ENCODE measurements at places on chromosomes 11 and 22.

DNA sequence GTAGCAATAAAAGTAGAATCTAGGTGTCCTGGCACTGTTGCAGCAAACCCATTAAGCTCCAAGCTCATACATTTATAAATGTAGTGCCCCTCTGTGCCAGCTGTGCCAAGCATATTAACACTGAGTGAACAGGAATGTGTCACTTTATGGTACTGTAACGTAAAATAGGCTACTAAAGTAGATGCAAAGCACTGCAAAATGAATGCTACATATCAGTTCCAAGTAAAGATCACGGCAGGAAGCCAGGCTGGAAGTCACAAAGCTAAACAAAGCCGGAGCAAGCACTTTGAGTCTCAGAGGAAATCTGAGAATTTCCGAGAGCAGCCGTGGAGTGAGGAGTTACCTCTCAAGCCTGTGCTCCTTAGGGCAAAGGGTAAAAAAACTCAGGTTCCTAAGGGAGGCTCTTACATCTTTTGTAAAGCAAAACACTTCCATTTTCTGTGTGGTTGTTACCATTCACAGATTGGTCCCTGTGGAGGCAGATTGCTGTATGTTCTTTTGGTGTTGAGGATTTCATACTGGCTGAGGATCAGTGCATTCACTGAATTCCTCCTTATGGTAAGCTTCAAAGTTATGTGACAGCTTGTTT lies 85.7 kb downstream of the WNT11 start:
- no peak for DNase-seq

DNA sequence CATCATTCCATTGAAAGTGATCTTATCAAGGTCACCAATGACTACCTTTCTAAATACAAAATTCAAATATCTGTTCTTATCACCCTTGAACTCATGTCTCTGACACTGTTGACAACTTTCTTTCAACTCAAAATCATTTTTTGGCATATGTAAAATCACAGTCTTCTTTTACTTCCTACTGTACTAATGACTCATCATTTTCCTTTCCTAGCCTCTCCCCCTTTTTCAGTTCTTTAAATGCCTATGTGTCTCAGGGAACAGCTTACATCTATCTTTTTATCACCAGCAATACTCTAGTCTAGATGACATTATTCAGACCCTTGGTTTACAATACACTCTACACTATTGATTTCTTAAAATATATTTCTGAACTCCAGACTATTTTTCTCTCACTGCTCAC lies 2220.7 kb upstream of the RAG2 start:
- no peak for DNase-seq

- no peak for DNase-seq
Observed at GRCh38 chr11:113446112-113446511, 29.1 kb downstream of the DRD2 start.

DNA sequence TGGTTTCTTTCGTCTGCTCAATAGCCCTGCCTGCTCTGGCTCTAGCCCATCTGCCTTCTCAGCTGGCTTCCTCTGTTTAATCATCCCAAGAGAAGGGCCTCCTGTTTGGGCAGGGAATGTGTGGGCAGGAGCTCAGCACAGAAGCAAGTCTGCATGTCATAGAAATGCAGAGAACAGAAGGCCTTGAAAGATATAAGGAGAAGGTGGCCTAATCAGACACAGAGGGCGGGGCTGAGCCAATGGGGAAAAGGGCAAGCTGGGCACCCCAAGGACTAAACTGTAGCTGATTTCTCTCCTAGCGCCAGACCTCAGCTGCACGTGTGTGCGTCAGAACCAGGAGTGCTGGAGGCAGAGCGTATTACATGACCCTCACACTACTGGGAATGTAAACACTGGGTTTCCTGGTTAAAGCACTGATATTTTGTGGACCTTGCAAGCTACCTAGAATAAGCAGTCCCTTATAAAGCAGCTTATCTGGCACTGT lies 7.6 kb upstream of the CCKBR start:
- DNase-seq: no peak

DNA sequence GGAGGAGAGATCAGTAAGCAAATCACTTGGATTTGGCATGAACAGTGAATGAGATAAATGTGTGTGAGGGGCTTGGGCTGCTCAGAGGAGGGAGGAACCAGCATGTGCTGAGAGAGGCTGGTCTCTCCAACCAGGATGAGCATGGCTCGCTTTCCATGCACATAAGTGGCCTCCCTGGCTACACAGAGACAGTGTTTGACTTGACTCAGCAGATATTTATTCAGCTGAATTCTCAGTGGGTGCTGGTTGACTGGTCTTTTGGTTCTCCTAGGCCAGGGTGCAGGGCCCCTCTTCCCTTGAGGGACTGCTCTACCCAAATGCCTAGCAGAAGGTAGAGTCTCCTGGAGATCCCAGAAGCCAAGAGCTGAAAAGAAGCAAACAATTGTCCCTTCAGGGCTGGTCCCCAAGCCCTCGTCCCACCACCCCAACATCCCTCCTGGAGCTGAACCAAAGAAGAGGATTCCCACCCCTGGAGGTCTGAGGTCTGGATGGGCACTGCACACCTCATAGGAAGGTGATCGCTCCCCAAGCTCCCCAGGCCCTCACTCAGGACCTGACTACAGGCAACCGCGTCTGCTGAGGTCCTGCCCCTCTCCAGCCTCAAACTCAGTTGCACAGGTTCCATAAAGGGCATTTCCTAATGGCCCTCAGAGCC lies 3.3 kb upstream of the TRIM29 start:
- DNase-seq: no peak

DNA sequence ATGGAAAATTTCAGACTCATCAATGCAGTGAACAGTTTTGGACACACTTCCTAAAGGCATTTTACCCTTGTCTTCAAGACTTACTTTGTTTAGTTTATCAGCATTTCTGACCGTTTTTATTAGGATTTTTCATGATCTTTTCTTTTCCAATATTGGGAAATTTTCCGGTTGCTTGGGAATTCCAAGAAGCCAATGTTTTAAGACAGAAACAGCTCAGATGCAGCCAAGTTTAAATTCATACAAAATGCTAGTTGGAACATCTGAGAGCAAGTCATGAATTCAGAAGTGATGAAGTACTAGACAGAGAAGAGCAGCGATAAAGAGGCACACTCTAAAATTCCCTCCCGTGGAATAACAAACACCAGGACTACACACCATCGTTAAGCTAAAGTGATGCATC lies 68.6 kb downstream of the RAB38 start:
- no peak for DNase-seq

DNA sequence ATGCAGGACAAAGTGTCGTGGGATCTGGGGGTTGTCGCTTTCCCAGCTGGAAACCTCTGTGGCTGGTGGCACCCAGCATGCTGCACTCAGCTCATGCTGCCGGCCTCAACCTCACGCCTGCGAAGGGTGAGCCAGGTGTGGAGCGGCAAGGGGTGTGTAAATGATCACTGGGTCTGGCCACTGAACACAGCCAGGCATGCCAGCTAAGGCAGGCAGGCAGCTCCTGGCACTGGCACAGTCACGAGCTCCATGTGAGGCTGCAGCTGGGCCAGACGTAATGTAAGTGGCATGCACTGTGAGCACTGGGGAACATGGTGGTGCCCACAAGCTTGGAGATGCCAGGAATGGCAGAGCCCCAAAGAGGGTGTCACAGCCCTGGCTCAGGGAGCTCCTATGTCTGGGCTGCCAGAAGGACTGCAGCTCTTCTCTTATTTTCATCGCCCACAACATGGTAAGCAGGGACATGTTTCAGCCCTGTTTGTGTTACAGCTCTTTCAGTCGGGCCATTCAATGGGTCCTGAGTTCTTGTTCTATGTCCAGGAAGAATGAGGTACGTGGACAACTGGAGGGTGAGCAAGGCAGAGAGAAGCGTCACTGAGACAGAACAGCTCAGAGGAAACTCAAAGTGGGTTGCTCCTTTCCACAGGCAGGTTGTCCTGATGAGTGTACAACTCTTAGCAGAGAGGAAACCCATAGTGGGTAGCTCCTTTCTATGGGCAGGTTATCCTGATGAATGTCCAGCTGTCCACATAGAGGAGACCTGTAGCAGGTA lies 403.8 kb downstream of the CNTN5 start:
- no peak for DNase-seq

DNA sequence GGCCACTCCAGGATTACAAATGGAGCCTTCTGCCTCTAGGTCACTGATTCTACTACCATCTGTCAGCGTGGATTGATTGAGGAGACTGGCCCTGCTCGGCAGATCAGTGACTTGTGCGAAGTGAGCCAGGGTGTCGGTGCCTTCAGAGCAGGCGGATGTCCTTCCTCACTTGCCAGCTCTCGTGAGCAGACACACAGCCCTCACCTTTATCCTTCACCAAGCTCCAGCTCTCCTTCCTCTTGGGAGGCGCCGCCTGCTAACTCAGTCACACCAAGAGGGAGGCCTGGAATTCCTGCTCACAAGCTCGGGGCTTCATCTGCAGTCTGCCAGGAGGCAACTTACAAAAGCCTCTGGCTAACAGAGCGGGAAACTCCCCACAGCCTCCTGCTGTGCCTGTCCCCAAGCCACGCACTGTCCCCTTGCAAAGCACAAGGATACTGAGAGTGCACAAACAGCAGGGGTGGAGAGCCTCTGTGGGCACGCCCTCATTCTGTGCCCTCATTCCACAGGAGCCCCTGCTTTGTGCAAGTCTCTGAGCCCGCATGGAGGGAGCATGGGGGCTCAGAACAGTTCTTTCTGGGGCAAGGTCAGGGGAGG lies 3.5 kb upstream of the TCF20 start:
- DNase-seq: no peak

- DNase-seq: peak; percentile 41
Observed at GRCh38 chr11:27705873-27706820, 5.9 kb upstream of the BDNF start.

DNA sequence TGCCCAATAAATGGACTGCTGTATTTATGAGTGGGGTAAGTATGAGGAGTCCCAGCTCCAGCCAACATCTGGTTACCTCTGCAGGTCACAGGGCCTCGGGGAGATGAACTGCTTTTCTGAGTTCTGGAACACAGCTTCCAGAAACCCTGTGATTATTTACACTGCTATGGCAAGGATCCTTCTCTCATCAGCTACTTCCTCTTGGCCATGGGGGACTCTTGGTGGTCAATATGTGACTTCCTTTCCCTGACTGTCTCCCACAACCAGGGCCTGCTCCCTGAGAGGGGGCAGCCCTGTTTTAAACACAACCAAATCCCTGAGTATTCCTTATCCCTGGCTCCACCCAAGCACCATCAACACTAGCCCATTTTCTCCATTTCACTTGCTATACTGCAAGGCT lies 10.0 kb downstream of the RHOG start:
- DNase-seq: no peak

GRCh38 chr11:43376065-43376464 lies 17.3 kb downstream of the TTC17 start:
- no peak for DNase-seq

- DNase-seq: no peak
Observed at GRCh38 chr22:45585437-45585755, 82.7 kb downstream of the FBLN1 start.

GRCh38 chr11:1195682-1196515 lies 27.0 kb upstream of the MUC5B start:
- DNase-seq: no peak

GRCh38 chr11:106228996-106229395 lies 151.5 kb downstream of the AASDHPPT start:
- DNase-seq: no peak

DNA sequence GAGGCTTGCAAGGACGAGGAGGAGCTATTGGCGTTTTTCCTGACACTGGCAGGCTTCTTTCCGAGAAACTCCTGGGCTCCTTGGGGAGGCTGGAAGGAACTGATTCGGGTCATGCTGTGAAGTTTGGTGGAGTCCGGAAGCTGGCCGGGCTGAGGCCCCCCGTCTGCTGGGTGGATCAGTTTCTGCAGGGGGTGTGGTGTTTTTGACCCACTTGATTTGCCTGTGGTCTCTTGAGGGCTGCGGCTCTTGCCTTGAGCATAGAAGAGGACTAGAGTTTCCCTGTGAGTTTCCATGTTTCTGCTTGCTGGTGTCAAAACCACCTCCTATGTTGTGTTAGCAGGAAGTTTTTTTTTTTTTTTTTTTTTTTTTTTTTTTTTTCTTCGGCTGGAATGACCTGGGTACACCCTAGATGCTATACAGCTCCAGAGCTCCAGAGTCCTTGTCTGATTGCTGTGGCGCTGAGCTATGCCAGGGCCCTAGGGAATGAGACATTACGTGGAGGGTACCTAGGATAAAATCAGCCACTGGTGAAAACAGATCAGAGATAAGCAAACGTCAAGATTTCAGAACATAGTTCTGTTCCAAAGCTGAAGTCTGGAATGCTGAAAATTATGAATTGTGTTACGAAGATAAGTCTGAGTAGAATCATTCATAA lies 728 bp downstream of the TBC1D22A start:
- peak; percentile 28 for DNase-seq

DNA sequence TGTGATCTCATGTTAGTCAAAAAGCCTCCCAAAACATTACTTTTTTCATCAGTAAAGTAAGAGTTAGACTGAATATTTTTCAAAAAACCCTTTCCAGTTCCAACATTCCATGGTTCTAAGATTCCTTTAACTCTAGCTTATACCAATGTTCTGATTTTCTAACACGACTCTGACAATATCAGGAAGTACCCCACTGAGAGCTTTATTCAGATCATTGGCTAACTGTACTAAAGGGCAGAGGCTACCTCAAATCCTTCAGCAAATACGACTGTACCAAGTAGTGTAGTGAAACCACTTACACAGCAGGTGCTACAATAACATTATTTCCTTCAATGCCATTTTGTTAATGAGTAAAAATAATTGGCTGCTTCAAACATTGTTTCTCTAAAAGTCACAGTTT lies 213.4 kb upstream of the PITPNB start:
- DNase-seq: no peak

DNA sequence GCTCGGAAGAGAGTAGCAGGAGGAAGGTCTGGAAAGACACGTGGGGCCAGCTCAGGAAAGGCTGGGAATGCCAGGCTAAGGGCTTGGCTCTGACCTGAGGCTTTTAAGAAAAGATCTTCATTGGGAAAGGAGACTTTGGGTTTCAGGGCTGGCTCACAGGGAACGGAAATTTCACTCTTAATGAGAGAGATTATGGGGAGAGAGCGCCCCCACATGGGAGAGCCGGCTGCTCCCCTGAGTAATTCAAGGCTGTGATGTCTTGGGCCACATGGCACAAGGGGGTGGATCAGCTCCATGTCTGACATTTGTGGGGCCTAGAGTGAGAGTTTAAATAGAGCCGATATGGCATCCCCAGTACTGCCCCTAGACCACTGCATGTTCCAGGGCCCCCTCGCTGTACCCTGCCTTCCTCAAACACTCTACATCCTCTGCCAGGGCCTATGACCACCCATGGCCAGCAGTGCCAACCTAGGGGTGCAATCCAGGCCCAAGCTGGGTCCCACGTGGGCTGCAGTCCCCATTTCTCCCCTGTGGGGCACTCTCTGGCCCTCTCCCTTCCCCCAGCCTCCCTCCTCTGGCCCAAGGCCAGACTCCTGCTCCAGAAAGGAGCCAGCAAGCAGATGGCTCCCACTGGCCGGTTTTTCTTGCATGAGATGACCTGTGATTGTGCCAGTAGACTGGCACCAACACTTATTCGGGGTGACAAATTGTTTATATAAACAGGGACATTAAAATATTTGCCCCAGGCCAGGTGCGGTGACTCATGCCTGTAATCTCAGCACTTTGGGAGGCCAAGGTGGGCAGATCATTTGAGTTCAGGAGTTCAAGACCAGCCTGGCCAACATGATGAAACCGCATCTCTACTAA lies 75.2 kb downstream of the ISX start:
- DNase-seq: no peak

GRCh38 chr11:71252269-71252769 lies at the start of gene SHANK2:
TSS of gene SHANK2 (minus strand) at chr11:71252577. CDS start at chr11:71147326, 105,251 bp downstream.
- DNase-seq: no peak
